ENCODE measurements at places on chromosomes 1 and 21.

DNA sequence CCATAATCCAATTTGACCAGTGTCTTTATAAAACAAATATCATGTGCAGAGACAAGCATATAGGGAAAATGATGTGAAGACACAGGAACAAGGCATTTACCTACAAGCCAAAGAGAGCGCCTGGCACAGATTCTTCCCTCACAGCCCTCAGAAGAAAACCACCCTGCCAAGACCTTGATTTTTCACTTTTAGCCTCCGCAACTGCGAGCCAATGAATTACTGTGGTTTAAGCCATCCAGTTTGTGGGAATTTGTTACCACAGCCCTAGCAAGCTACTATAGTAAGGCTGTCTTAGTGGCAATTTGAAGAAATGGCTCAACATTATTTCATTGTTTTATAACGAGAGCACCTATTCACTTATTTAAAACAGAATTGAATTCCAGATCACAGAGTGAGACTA, 85.7 kb upstream of the CCDC190 start:
- no peak for DNase-seq

GRCh38 chr1:58390091-58390490, 156.4 kb downstream of the OMA1 start:
- DNase-seq, result no peak

DNA sequence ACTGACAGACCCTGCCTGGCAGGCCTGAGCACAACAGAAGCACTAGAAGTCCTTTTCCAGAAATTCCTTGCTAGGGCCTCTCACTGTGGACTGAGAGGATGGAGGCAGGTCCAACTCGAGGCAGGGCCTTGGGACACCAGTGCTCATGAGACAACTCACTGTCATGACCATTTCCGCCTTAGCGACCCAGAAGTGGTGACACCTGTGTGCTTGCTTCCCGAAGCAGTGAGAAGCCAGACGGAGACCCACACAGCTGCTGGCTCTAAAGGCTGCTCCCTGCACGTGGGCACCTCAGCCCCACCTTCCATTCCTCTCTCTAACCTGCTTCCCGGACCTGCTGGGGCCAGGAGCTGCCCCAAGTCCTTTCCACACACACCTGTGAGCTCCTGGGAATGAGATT, 33.0 kb downstream of the KCNC4 start:
- DNase-seq, result no peak

DNA sequence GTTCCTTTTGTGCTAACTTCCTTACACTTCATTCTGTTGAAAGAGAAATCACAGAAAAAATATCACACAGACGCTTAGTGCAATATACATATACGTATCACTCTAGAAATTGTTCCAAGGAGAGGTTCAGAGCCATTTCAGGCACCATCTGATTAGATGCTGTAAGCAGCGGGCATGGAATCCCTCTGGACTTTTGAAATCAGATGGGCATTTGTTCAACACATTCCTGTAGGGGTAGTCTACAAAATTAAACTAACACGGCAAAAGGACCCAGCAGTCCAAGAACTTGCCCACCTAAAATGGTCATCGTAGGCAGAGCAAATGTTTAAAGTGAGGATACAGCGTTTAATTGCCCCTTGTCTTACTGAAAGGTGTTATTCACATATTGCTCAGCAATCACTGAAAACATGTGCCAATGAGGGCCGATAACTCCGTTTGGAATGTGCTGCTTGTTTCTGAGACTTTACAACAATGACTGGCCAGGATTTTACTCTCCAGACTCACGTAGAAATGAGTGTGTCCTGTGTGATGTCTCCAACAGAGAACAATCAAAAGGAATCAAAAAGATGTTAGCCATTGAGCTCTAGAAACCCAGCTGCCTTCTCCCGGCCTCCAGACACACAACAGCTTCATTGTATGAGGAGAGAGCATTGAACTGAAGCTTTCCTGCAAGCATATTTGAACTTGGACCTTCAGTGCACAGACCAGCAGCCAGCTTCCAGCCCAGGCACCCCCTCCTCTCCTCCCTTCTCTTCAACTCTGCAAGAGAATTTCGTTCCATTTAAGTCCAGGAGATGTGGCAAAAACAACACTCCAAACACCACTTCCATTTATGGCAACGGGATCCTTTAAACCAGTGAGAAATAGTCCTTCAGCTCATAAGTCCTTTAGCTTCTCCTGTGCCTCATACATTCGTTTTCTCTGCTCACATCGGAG, 32.1 kb upstream of the ADORA3 start:
- DNase-seq, result no peak

- no peak for DNase-seq
These were observed 6.8 kb downstream of the MEGF6 start for GRCh38 chr1:3604468-3604974.

DNA sequence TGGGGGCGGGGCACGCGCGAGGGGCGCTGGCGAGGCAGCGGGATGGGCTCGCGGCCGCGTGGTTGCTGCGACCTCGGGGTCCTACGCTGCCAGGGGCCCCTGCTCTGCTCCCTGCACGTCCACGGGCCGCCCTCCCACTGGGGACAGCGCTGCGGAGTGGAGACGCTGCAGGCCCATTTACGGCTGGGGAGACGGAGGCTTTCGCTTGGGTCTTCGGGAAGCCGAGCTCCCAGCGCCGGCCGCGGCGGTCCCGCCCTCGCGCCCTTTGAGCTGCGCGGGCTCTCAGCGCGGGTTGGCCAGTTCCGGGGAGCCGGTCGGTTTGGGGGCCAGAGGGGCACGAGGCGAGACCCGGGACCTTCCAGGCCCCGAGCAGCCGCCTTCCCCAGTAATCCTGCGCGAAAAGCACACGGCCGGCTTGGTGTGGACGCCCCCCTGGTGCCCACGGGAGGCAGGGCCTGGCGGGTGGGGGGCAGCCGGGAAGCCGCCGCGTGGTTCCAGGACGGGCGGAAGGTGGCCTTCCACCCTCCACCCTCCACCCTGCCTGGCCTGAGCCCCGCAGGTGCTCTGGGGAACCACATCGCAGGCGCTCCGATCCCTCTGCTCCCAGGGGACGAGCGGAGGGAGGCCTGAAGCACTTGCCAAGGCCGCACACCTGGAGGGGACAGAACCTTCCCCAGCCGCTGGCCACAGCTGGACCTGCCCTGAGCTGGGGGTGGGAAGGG, 570 bp upstream of the PEX10 start:
- peak; percentile 22 for DNase-seq

- no peak for DNase-seq
These were observed 61.0 kb downstream of the TIAM1 start for GRCh38 chr21:31283025-31283424.

- no peak for DNase-seq
These were observed 97.1 kb downstream of the ARHGEF10L start for GRCh38 chr1:17636612-17637011.

- DNase-seq, result no peak
These were observed 25.9 kb upstream of the DNAJC11 start for GRCh38 chr1:6727535-6727934.

DNA sequence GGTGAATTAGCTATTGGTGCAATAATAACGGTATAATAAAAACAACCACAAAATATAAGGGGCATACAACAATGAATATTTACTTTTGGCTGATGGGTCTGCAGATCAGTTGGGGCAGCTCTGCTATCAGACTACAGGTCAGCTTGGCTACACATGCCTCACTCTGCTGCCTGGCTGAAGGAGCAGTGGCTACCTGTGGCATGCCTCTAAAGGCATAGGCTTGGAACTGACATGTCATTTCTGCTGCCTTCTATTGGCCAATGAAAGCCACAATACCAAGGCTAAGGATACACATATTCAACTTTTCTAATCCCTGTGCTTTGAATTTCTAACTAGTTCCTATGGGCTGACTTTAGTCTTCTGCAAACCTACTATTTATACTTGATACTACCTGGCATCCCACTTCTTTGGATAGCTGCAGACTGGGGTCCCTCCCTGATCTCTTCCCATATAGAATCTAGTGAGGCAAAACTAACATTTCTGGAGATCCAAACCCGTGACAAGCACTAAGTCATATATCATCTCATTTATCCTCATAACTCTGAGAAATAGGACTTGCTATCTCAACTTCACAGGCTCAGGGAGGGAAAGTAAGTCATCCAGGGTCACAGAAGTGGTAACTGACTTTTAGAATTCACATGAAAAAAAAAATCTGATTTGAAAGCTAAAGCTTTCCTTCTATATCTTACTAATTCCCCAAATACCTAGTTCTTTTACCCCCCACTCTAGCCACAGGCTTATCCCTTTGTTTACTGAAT, 19.2 kb upstream of the SYDE2 start:
- no peak for DNase-seq

DNA sequence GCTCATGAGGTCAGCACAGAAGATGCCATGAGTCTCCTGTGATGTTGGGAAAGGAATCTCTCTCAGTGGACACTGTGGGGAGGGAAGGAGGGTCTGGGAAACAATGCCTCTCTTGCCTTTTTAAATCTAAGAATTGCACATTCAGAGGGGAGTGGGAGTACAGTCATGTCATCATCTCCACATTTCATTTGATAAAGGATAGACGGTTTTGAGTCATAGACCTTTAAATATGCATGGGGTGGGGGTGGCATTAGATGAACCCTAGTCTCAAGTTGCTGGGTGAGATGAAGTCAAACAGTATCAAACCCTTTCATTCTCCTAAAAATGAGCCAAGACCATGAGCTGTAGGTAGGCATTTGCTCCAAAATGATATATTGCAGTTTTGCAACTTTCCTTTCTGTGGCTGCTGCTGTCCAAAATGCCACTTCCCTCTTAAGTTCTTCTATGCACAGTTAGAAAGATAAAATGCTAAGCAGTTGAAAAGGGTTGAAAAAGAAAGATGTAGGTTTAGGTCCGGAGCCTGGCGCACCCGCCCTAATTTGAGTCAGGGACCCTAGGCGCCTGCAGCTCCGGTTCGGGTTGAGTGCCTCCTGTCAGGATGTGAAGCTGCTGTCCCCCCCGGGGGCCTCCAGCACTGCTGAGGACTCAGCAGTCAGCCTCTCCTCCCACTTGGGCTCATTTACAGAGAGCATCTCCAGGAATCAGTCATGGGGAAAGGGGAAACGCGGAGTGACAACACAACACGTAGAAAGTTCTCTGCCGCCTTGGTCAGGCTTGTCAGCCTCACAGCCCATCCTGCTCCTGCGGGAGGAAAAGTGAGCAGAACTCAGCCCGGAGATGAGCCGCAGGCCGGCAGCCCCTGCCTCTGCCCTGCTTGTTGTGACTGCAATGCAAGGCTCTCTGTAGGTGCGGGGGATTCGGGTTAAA, 479.3 kb upstream of the RUNX1 start:
- peak; percentile 36 for DNase-seq

- no peak for DNase-seq
These were observed 175.3 kb downstream of the GRIK3 start for GRCh38 chr1:36858981-36859380.

All from stimulated activated CD4-positive, alpha-beta T cell treated with anti-CD3 and anti-CD28 coated beads, Interleukin-15, amount 100 ng/mL, for 48 hours (primary cell).